ENCODE measurements at places on chromosomes 13 and 19.

GRCh38 chr19:52140032-52140710, 433 bp upstream of the ZNF616 start:
- no peaks in the 10 kb centered on the region for H3K27me3 ChIP-seq
- H3K36me3 ChIP-seq = peaks cover 11% of the 10 kb centered on the region
- peaks cover 23% of the 10 kb centered on the region for H3K4me1 ChIP-seq
- no peak for DNase-seq
- peak overlapping the region; percentile 94 for H3K27ac ChIP-seq
- H3K4me3 ChIP-seq = peak overlapping the region; percentile 98

GRCh38 chr19:29544656-29545360, 19.0 kb downstream of the VSTM2B start:
- no peak for DNase-seq
- no peaks in the 10 kb centered on the region for H3K4me1 ChIP-seq
- H3K27ac ChIP-seq = no peak overlapping the region
- no peaks in the 10 kb centered on the region for H3K36me3 ChIP-seq
- H3K27me3 ChIP-seq = peaks cover 3% of the 10 kb centered on the region
- H3K4me3 ChIP-seq = no peak overlapping the region

DNA sequence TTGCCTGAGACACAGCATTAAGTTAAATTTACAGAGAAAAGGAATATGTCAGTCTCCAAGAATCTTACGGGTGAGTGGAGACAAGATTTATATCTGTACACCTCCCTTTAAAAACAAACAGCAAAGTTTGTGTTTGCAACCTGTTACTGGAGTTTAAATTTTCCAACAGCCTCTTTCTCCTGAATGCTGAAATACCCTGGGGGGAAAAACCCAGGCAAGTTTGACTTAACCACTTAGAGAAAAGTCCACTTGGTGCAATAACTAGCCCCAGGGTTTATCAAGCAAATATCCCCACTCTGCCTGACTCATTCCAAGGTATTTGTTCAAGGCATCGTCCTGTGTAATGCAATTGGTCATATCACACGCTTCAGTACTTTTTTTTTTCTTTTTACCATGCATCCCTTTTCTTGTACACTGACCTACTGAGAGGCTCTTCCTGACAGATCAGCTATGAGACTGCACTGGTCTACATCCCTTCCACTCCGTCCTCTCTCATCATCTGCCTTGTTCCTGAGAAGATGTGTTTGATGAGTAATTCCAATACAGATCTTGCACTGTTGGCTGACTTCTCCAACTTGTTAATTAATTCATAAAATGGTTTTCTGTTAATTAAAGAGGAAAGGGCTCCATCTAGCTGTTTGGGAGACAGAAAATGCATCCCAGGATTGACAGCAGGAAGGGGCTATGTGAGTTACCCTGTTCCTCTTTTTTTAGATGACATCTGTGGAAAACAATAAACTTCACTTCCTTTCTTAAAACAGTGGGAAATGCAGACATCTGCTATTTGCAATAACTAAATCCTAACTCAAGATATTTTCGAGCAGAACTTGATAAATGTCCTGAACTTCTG, 212.5 kb upstream of the IRS2 start:
- H3K4me3 ChIP-seq = no peak overlapping the region
- no peaks in the 10 kb centered on the region for H3K27me3 ChIP-seq
- H3K27ac ChIP-seq = no peak overlapping the region
- DNase-seq = no peak
- H3K36me3 ChIP-seq = no peaks in the 10 kb centered on the region

GRCh38 chr19:5880604-5881078, 10.3 kb upstream of the FUT5 start:
- H3K36me3 ChIP-seq = no peaks in the 10 kb centered on the region
- no peak overlapping the region for H3K4me3 ChIP-seq
- H3K27ac ChIP-seq = no peak overlapping the region
- no peaks in the 10 kb centered on the region for H3K4me1 ChIP-seq
- no peak for DNase-seq
- H3K27me3 ChIP-seq = peaks cover 3% of the 10 kb centered on the region

DNA sequence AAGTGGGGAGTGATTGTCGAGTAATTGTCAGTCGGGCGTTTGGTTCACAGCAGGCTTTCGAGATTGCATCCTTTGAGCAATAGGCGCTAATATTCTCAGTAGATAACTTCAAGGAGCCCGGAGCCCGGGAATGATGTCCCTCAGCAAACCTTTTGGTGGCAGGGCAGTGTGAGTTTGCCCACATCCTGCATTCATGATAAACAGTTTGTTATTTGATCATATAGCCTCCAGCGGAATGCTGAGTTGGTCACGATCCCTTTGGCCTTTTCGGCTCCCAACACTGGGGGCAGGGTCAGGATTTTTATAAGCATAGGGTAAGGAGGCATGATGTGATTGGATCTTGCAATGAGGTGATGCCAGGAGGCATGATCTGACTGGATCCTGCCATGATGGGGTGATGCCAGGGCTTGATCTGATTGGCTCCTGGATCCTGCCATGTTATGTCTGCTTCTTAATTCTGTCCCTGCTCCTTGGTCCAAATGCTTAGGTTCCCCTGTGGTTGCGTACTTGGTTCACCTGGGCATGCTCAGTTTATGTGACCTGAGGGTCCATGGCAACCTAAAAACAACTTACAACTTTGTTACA, 38.2 kb upstream of the IGSF23 start:
- peaks cover 1% of the 10 kb centered on the region for H3K27me3 ChIP-seq
- no peaks in the 10 kb centered on the region for H3K4me1 ChIP-seq
- DNase-seq = no peak

- no peak for DNase-seq
- H3K27me3 ChIP-seq = no peaks in the 10 kb centered on the region
Measured at GRCh38 chr19:16702123-16702522, 17.5 kb upstream of the NWD1 start.

DNA sequence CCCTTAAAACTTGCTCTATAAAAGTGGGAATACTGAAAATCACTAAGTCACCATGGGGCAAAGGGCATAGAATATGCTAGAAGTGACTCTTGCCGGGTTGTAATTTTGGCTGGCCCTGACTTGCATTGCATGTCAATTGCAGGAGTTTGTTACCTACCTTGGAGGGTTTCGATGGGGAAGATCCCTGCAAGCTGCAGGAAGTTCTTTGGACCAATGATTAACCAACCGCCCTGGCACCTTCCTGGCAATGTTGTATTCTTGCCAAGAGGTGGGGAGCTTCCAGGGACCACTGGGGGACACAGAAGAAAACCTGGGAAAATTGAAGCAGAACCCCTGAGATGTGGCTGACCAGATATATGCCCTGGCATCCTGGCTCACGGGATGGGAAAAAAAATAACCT, 235.8 kb downstream of the B3GLCT start:
- H3K27me3 ChIP-seq = no peaks in the 10 kb centered on the region
- no peaks in the 10 kb centered on the region for H3K36me3 ChIP-seq
- H3K27ac ChIP-seq = no peak overlapping the region

GRCh38 chr13:33543089-33543459, 257.5 kb upstream of the STARD13 start:
- H3K27ac ChIP-seq = peak overlapping the region; percentile 100
- H3K27me3 ChIP-seq = no peaks in the 10 kb centered on the region
- H3K36me3 ChIP-seq = peaks cover 3% of the 10 kb centered on the region
- peak overlapping the region; percentile 90 for H3K4me3 ChIP-seq
- DNase-seq = no peak

GRCh38 chr19:6032381-6032780, 54.4 kb upstream of the RANBP3 start:
- H3K4me3 ChIP-seq = no peak overlapping the region
- H3K27me3 ChIP-seq = no peaks in the 10 kb centered on the region

DNA sequence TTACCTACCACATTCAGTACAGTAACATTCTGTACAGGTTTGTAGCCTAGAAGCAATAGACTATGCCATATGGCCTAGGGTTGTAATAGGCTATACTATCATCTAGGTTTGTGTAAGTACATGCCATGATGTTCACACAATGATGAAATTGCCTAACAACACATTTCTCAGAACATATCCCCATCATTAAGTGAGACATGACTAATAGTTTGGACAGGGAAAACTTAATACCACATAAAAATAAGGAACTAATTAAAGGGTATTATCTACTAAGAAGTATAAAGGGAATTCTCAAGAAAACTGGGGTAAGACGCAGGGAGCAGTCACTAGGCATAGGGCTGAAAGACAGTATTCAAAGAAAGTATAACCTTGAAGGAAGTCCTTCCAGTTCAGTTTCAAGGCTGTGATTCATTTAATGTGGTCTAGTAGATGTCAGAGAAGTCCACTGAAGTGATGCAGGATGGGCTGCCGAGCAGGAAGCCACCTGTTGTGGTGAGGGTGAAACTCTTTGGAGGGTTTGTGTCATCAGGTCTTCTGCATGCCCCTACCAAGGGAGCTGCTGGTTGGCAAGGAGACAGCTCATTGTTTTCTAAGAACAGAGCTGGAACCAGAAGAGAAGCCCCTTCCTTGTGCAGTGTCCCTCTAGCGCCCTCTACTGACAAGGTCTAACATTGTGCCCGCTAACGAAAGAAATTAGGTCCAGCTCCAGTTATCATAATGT, 122.9 kb downstream of the OLFM4 start:
- H3K36me3 ChIP-seq = no peaks in the 10 kb centered on the region
- no peak overlapping the region for H3K27ac ChIP-seq
- H3K4me1 ChIP-seq = peaks cover 7% of the 10 kb centered on the region

GRCh38 chr13:20399515-20399914, 126.1 kb downstream of the CRYL1 start:
- H3K4me3 ChIP-seq = no peak overlapping the region
- no peak overlapping the region for H3K27ac ChIP-seq
- peaks cover 26% of the 10 kb centered on the region for H3K4me1 ChIP-seq
- no peak for DNase-seq
- H3K27me3 ChIP-seq = no peaks in the 10 kb centered on the region

- peaks cover 7% of the 10 kb centered on the region for H3K4me1 ChIP-seq
- H3K36me3 ChIP-seq = no peaks in the 10 kb centered on the region
- H3K27ac ChIP-seq = no peak overlapping the region
- DNase-seq = no peak
Measured at GRCh38 chr13:67221630-67222226, 8.4 kb downstream of the PCDH9 start.

DNA sequence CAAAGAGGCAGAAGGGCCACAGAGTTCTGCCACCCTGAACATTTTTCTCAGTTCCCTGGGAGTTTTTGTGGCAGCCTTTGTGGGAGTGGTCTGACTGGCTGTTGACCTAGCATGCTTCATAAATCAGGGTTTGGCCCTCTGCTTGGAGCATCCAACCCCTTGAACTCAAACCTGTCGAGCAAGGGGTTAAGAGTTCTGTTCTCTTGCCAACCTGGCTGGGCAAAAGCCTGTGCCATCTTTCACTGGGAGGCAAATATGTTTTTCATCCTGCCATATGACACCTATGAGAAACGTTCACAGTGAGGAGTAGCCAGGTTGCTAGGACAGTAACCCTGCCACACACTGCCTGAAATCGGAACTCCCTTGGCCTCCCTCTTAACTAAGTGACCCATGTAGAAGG, 7.7 kb upstream of the TEX26 start:
- H3K36me3 ChIP-seq = no peaks in the 10 kb centered on the region
- H3K4me3 ChIP-seq = no peak overlapping the region
- DNase-seq = no peak
- H3K27ac ChIP-seq = no peak overlapping the region

DNA sequence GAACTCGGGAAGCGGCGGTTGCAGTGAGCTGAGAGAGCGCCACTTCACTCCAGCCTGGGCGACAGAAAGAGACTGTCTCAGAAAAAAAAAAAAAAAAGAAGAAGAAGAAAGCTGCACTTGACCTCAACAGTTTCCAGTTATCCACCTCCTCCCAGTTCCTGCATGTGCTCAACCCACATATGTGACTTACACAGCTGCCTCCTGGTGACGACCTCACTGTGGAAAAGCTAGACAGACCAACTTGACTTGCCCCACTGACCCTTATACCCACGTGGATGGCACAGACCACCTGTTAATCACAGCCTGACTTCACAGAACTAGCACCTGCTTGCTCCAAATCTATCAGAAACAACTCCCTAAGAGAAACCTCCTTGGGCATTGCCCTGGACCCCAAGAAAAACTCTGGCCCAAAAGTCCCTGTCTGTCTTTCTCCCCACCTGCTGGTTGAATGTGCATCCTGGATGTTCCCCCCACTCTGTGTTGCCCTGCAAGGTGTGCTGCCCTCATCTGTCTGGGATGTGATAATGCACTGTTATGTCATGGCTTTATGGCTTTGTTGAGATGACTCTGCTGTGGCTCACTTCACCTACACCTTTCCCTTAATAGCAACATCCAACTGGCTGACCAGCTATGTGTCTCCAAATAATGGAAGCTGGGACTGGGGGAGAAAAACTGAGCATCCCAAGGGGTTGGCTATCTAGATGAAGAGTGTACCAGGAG, 2.8 kb downstream of the ZNF20 start:
- no peak for DNase-seq
- no peaks in the 10 kb centered on the region for H3K27me3 ChIP-seq
- H3K36me3 ChIP-seq = peaks cover 48% of the 10 kb centered on the region
- peak overlapping the region; percentile 93 for H3K4me3 ChIP-seq
- H3K27ac ChIP-seq = no peak overlapping the region
- H3K4me1 ChIP-seq = peaks cover 34% of the 10 kb centered on the region

DNA sequence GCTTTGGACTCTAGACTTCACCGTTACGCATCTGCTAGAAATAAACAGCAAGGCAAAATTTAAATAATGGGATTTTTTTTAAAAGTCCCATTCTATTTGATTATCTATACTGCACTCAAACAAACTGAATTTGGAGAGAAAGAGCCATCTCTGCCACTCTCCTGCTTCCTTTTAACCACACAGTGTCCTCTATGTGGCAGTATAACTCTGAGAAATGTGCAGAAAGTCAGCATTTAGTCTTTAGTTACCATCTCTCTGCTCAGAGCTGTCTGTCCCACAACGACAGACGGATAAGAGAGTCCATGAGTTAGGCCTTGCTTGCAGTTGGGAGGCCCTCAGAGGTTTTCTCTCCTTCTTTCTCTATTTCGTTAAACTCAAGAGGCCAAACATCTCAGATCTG, 21.2 kb downstream of the CCNA1 start:
- peaks cover 8% of the 10 kb centered on the region for H3K27me3 ChIP-seq
- no peak overlapping the region for H3K27ac ChIP-seq
- H3K4me3 ChIP-seq = no peak overlapping the region
- H3K36me3 ChIP-seq = no peaks in the 10 kb centered on the region
- DNase-seq = no peak
- H3K4me1 ChIP-seq = peaks cover 21% of the 10 kb centered on the region

DNA sequence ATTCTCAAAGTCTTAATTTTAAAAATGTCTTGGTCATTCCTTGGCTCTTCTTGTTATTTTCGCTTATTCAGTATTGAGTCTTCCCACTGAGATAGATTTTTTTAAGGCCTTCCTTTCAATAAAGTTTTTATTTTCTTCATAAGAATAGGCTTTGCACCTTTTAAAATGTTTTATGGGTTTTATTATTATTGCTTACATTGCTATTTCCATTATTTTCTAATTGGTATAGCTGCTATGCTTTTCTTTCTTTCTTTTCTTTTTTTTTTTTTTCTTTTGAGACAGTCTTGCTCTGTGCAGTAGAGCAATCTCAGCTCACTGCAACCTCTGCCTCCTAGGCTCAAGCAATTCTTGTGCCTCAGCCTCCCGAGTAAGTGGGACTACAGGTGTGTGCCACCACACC, 195.7 kb downstream of the PDS5B start:
- H3K27me3 ChIP-seq = no peaks in the 10 kb centered on the region
- no peak overlapping the region for H3K4me3 ChIP-seq
- H3K4me1 ChIP-seq = peaks cover 20% of the 10 kb centered on the region
- no peak overlapping the region for H3K27ac ChIP-seq

GRCh38 chr19:44753626-44753931, 5.1 kb downstream of the BCL3 start:
- peaks cover 56% of the 10 kb centered on the region for H3K36me3 ChIP-seq
- no peak for DNase-seq
- H3K27me3 ChIP-seq = no peaks in the 10 kb centered on the region
- peak overlapping the region; percentile 88 for H3K4me3 ChIP-seq
- peaks cover 60% of the 10 kb centered on the region for H3K4me1 ChIP-seq

GRCh38 chr13:113859311-113860050, 4.4 kb downstream of the GAS6 start:
- H3K27ac ChIP-seq = no peak overlapping the region
- no peak overlapping the region for H3K4me3 ChIP-seq
- no peak for DNase-seq
- H3K27me3 ChIP-seq = peaks cover 15% of the 10 kb centered on the region
- H3K36me3 ChIP-seq = no peaks in the 10 kb centered on the region

Measured in activated T-helper 1 cell treated with anti-CD3 and anti-CD28 coated beads, Interleukin-12 subunit alpha, Interleukin-12 subunit beta, Interleukin-2, Interleukin-4 antibody, amounts not matched to agents 30 ng/mL and 10 ng/mL and 1 ng/mL, durations not matched to agents 14 hours and 24 hours and 36 hours (primary cell).